ENCODE measurements at places on chromosomes 16 and 17.
A peak's percentile ranks its signal among the peaks of the same experiment; 100 is the strongest.

GRCh38 chr17:82619641-82620040 is 28.6 kb downstream of the WDR45B start:
- DNase-seq = no peak

DNA sequence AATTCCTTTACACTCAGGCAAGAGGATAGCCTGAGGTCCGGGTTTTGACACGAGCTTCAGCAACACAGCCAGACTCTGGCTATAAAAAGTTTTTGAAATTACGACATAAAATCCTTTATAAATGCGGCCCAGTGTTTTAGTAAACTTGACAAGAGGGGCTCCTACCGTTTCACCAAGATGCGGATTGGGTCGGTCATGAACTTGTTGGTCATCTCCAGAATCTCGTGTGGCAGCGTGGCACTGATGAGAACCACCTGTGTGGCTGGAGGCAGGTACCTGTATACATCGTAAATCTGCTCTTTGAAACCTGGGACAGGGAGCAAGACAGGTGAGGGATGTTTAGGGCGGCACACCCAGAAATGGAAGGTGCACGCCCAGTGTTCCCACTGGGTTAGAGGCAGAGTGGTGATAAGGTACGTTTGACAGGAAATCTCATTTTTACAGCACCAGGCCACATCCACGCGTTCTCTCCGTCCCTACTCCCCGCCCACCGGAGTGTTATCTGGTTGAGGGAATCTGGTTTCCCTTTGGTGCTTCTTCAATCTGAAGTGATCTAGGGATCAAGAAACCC is 8.0 kb downstream of the EIF4A3 start:
- DNase-seq = peak; percentile 24

DNA sequence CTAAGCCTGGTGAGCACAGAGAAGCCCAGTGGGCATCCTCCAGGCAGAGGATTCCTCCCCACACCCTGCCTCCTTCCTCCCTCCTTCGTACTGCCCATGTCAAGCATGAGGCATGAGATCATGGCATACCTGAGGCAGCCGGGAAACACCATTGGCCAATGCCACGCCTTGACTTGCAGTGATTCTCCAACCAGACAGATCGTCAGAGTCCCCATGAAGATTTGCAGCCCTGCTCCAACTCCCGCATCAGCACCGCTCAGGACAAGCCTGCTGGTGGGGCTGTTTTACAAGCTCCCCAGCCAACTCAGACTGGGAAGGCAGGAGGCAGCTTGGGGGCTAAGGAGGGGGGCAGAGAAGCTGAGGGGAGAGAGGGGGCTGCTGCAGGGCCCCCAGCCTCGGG is 2.9 kb upstream of the KRT16 start:
- peak; percentile 85 for DNase-seq

- no peak for DNase-seq
Observed at GRCh38 chr16:85206472-85207356, 94.4 kb upstream of the CIBAR2 start.

- DNase-seq = peak; percentile 21
Observed at GRCh38 chr17:80758481-80759376, 214.1 kb downstream of the RPTOR start.

DNA sequence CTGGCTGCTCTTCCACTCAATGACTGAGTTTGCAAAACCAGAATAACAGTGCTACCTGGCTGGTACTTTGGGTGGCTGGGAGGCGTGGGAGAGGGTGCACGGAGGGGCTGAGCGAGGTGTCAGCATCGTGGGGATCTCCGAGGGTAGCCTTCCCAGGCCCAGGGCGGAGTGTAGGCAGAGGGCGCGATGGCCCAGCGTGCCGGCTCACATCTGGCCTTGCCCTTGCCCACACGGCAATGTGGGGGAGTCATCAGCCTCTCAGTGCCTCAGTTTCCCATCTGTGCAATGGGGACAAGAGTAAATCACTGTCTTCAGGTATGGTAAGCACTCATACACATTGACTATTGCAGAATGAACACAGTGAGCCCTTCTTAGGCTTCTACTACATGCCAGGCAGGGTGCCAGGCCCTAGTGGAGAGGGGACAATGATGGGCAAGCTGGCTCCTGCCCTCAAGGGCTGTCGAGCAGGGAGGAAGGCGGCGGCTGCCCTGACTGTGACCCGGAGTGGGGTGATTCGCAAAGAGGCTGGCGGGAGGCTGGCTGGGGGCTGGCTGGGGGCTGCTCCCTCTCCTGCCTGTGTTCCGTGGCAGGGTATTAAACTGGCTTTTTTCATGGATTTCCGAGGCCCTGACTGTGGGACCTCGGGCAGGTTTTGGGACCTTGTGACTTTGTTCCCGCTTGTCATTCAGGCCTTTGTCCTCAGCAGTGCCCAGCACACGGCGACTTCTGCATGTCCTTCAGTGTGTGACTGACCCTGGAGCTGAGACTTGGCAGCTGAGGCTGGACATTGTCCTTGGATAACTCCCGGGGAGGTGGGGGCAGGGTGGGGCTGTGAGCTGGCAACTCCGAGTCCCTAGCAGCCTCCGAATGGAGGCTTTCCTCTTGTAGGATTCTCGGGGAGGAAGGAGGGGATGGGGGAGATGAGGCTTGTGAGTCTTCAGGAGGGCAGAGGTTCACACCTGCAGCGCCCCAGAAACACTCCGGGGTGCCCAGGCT is 243.1 kb downstream of the SEC14L1 start:
- DNase-seq = no peak

DNA sequence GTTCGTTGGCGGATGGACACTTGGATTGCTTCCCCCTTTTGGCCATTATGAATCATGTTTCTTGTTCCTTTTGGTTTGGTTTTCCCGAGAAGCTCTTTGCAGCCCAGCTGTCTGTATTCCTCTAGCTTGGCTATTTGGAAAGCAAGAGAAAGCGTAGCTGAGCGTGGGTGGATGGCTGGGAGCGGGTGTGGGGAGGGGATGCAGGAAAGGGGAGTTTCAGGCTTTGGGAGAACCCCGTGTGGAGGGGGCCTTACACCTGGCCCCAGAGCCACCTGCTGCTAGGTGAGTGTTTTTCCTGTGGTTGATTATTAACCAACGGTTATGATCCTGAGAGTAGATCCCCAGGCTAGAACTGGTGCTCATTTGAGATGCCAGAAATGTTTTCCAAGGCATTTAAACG is 103.7 kb downstream of the RAP1GAP2 start:
- DNase-seq = no peak

GRCh38 chr16:30982548-30983288 is 2.3 kb upstream of the HSD3B7 start:
- no peak for DNase-seq

GRCh38 chr17:72518159-72518732 is 397.4 kb downstream of the SOX9 start:
- DNase-seq = no peak

DNA sequence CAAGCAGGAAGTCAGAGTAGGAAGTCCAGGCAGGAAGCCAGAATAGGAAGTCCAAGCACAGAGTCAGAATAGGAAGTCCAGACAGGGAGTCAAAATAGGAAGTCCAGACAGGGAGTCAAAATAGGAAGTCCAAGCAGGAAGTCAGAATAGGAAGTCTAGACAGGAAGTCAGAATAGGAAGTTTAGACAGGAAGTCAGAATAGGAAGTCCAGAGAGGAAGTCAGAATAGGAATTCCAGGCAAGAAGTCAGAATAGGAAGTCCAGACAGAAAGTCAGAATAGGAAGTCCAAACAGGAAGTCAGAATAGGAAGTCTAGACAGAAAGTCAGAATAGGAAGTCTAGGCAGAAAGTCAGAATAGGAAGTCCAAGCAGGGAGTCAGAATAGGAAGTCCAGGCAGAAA is 105.3 kb upstream of the C16orf82 start:
- DNase-seq = no peak

- peak; percentile 35 for DNase-seq
Observed at GRCh38 chr17:56009795-56010651, 143.3 kb upstream of the ANKFN1 start.

- no peak for DNase-seq
Observed at GRCh38 chr16:71852158-71852557, 6.4 kb downstream of the ATXN1L start.

GRCh38 chr17:72843591-72843990 is 248.9 kb downstream of the SLC39A11 start:
- DNase-seq = no peak

- no peak for DNase-seq
Observed at GRCh38 chr16:51450909-51451308, 299.8 kb upstream of the SALL1 start.

DNA sequence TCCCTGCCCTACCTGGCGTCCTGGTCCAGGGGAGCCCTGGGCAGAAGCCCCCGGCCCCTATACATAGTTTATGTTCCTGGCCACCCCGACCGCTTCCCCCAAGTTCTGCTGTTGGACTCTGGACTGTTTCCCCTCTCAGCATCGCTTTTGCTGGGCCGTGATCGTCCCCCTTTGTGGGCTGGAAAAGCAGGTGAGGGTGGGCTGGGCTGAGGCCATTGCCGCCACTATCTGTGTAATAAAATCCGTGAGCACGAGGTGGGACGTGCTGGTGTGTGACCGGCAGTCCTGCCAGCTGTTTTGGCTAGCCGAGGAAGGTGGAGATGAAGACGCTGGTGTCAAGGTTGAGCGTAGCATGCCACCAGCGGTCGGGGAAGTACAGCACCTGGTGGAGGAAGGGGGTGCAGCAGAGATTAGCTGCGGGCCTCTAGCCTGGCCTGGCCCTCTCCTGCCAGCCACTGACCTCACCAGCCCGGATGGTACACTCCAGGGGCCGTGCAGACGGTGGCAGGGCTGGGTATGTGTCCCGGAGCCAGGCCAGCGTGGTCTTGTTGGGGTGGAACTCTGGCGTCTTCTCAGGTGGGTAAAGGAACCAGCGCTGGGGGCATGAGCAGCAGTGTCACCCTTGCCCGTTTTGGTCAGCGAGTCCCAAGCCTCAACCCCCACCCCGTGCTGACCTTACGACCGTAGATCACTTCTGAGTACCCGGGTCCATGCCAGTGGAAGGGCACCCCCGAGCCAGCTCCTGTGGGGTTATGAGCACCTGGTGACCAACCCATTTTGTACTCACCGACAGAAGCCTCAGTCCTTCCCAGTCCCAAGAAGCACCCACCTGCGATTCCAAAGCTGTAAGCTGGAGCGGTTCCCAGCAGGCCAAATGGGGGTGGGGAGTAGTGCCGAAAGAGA is 1.4 kb downstream of the JMJD8 start:
- DNase-seq = no peak

- peak; percentile 83 for DNase-seq
Observed at GRCh38 chr16:1992704-1993317, 3.0 kb downstream of the SYNGR3 start.

DNA sequence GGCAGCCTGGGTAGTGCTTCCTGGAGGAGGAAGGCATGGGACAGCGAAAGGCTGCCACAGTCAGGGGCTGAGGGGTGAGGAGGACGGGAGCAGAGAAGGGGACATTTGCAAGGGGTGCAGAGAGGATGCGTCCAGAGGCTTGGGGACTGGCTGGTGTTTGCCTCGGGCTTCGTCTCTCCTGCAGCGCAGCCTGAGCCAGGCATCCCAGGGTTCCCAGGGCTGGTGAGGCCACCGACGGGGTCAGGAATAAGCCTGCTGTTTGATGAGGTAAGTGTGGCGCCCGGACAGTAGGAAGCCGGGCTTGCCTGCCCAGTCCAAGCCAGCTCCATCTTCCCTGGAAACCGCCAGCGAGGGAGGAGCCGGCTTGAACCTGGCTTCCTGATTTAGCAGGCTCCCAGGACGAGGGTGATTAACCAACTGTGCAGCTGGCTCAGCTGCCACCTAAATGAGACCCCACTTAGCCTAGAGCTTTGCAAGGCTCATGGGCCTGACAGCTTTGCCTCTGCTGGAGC is 47.8 kb downstream of the PITPNM3 start:
- DNase-seq = peak; percentile 30

GRCh38 chr17:36869441-36869840 is 67.8 kb upstream of the LHX1 start:
- DNase-seq = no peak

DNA sequence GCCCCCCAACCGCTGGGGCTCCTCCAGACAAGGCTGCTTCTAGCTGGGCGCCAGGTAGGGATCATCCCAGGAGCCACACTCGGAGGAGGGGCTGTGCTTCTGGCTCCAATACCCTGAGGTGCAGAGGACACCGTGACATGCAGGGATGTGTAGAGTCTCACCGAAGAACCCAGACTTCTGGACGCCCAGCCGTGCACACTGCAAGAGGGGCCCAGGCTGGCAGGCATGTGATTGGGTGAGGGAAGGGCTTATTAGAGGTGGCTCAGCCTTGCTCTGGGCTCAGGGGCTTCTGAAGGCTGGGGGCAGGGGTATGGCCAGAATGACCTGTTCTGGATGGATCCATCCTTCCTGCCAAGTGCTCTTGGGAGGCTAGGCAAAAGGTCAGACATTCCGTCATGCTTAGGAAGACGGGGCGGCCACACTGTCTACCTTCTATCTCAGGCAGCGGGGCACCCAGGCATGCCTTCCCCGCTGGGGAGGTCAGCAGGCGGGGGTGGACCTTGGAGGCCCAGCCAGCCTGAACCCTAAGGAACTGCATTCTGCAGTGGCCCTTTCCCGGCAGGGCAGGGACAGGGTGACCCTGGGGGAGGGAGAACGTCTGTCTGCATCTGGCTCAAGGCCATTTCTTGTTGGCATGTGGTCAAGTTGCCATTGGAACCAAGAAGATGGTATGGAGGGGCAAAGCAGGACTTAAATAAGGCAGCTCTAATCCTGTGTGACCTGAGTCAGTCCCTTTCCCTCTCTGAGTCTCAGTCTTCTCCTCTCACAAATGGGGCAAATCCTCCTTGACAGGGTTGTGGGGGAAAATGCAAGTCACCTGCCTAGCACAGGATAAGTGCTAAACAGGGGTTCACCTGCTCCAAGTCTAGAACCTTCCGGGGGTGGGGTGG is 5.8 kb upstream of the ADGRG1 start:
- no peak for DNase-seq

DNA sequence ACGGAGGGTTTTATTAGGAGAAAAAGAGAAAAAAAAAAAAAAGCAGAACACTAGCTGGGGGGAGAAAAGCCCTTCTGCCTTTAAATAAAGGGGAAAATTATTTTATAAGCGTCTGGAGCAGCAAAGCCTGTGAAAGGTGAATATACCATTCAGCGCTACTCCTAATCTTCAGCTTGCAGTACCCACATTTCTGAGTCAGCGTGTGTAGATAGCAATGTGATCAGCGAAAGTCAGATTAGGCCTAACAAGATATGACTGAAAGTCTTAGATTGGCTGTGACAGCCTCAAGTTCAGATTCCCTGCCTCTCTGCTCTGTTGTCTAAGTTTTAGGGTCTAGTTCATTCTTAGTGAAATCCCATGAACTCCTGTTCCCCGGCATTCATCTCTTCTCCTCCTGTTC is 279.5 kb downstream of the TMEM114 start:
- no peak for DNase-seq

DNA sequence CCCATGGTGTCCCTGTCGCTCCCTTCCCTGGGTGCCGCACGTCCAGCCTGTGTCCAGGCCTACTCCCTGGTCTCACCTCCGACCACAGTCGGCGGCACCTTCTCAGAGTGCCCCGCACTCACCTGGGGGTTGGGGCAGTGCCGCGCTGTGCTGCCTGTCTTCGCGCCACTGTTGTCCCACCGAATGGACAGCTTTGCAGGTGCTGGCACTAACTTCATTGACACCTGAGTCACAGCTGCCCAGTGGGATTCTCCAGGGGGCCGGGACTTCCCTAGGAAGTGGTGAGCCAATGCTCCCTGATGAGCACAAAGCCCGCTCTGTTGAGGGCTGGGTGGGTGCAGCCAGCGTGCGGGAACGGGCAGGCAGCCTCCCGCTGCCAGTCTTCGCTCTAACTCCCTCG is 24.3 kb upstream of the DBNDD1 start:
- DNase-seq = no peak
